Psoas muscle (tissue), 8 donors: ENCODE measurements at places on chromosomes 12 and 14.

- H3K4me3 ChIP-seq = no peak overlapping the region
- no peak for DNase-seq
These were observed 2.3 kb downstream of the KLRG1 start for GRCh38 chr12:8991371-8992345.

DNA sequence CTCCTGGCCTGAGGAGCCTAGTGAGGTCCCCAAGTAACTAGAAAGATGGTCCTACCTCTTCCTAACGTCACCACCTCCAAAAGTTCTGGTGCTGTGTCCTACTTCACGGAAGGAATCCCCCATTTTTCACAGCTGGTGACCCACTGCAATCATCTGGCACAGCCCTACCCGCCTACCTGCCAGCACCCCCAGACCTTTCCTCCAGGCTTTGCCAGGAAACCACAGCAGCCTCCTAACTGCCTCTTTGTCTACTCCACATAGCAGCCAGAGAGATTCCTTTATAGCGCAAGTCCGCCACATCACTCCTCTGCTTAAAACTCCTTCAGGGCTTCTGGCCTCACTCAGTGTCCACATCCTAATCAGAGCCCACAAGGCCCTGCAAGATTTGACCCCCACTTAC is 13.4 kb upstream of the FLVCR2 start:
- H3K4me1 ChIP-seq = peaks cover 26% of the 10 kb centered on the region
- H3K36me3 ChIP-seq = no peaks in the 10 kb centered on the region

GRCh38 chr14:80587096-80587724 is 354.3 kb downstream of the CEP128 start:
- H3K36me3 ChIP-seq = no peaks in the 10 kb centered on the region
- H3K4me3 ChIP-seq = no peak overlapping the region
- H3K27me3 ChIP-seq = no peaks in the 10 kb centered on the region
- no peak overlapping the region for H3K27ac ChIP-seq
- no peaks in the 10 kb centered on the region for H3K4me1 ChIP-seq

DNA sequence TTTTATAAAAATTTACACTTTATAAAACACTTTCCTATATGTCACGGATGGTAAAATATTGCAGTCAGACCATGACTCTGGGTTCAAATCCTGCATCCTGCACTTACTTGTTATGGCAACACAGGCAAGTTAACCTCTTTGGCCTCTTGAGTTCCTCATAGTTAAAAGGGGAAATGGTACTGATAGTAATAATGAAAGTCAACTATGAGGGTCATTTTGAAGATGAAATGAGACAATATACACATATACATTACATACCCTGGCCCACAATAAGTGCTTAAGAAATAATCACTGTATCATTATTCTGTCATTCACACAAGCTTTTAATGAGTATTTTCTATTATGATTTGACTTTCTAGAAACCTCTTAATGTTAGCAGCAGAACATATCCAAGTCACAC is 64.4 kb downstream of the C12orf42 start:
- H3K4me1 ChIP-seq = no peaks in the 10 kb centered on the region
- DNase-seq = no peak
- H3K27ac ChIP-seq = no peak overlapping the region
- H3K27me3 ChIP-seq = no peaks in the 10 kb centered on the region

GRCh38 chr14:49860988-49861698 is 8.6 kb upstream of the NEMF start:
- H3K27ac ChIP-seq = peak overlapping the region; percentile 99
- H3K4me3 ChIP-seq = peak overlapping the region; percentile 90
- no peaks in the 10 kb centered on the region for H3K36me3 ChIP-seq
- no peaks in the 10 kb centered on the region for H3K27me3 ChIP-seq
- DNase-seq = no peak

DNA sequence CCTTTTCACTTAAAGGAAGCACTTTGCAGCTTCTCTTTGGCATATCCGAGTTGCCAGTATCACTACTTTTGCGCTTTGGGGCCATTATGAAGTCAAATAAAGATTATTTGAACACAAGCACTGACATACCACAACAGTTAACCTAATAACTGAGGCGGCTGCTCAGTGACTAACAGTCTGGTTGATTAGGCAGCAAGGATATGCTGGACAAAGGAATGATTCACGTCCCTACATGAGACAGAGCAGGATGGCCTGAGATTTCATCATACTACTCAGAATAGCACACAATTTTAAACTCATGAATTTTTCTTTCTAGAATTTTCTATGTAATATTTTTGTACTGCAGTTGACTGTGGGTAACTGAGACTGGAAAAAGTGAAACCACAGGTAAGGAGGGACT is 56.9 kb upstream of the E2F7 start:
- no peak overlapping the region for H3K27ac ChIP-seq
- no peaks in the 10 kb centered on the region for H3K27me3 ChIP-seq
- no peak for DNase-seq
- no peaks in the 10 kb centered on the region for H3K4me1 ChIP-seq

GRCh38 chr14:94483729-94484275 is 7.8 kb upstream of the SERPINA9 start:
- no peaks in the 10 kb centered on the region for H3K4me1 ChIP-seq
- DNase-seq = no peak
- H3K27me3 ChIP-seq = no peaks in the 10 kb centered on the region
- no peak overlapping the region for H3K27ac ChIP-seq
- no peak overlapping the region for H3K4me3 ChIP-seq
- no peaks in the 10 kb centered on the region for H3K36me3 ChIP-seq

DNA sequence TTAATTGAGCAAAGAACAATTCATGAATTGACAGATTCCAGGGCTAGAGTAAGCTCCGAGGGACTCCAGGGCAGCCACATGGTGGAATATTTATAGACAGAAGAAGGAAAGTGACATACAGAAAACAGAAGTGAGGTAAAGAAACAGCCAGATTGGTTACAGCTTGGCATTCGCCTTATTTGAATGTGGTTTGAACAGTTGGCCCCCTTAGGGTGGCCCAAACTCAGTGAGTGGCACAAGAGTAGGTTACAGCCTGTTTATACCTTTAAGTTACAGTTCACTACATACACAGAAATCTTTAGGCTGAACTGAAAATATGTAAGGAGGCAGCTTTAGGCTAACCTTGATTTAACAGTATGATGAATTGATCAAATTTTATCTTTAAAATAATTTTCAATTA is 174.5 kb upstream of the CNOT2 start:
- H3K4me1 ChIP-seq = no peaks in the 10 kb centered on the region
- no peaks in the 10 kb centered on the region for H3K36me3 ChIP-seq
- no peak overlapping the region for H3K4me3 ChIP-seq

DNA sequence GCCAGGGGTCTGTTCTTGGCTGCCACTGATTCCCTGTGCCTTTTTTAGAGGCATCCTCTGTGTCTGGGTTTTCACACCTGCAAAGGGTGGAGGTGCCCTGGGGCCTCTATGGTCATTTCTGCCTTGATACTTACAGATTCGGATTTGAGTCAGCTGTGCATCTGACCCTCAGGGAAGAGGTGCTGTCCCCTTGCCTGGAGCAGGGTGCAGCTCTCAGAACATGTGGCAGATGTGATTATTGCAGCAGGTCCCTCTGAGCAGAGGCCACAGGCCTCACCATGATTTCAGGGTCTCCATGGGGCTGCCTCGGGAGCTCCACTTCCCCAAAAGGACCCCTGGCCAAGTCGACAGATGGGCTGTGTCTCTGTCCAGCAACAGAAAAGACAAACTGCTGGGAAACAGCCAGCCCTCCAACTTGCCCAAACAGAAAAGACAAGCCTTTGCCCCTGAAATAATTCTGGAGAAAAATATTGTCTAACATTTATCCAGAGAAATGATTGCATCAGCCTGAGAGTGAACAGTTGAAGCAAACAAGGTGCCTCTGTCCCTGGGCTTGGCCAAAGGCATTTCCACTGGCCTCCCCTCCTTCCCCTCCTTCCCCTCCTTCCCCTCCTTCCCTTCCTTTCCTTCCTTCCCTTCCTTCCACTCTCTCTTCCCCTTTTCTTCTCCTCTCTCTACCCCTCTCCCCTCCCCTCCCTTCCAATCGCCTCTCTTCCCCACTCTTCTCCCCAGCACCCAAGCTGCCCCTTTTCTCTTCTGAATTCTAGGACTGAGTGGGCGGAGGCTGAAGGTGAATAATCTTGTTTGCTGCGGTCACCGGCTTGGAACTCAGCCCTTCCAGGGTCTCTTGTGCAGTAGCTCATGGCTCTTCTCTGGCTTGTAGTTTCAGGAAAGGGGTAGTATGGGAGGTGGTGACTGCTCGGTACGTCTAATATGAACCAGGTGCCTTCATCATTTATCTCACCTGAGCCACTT is 676 bp downstream of the SERPINA3 start:
- H3K36me3 ChIP-seq = no peaks in the 10 kb centered on the region
- H3K27ac ChIP-seq = no peak overlapping the region
- DNase-seq = no peak
- H3K4me1 ChIP-seq = no peaks in the 10 kb centered on the region
- H3K27me3 ChIP-seq = peaks cover 2% of the 10 kb centered on the region
- H3K4me3 ChIP-seq = no peak overlapping the region

GRCh38 chr12:116777245-116777644 is 39.1 kb downstream of the RNFT2 start:
- DNase-seq = no peak
- no peaks in the 10 kb centered on the region for H3K27me3 ChIP-seq

DNA sequence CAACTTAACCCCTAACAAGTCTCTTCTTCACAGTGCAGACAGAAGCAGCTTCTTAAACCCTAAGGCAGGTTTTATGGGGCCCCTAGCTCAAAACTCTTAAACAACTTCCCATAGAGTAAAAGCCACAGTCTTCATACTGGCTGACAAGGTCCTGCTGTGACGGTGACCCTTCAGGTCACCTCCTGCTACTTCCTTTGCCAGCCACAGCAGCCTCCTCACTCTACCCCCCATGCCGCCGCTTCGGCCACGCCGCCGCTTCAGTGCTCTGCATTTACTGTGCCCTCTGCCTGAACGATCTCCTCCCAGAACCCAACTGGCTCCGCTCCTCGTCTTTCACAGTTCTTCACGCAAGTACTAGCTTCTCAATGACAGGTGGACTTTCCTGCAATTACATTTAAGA is 45.5 kb downstream of the ACADS start:
- no peak for DNase-seq
- H3K4me3 ChIP-seq = no peak overlapping the region
- no peaks in the 10 kb centered on the region for H3K27me3 ChIP-seq
- peaks cover 57% of the 10 kb centered on the region for H3K36me3 ChIP-seq

- peak overlapping the region; percentile 68 for H3K4me3 ChIP-seq
- peaks cover 68% of the 10 kb centered on the region for H3K27me3 ChIP-seq
- H3K4me1 ChIP-seq = peaks cover 14% of the 10 kb centered on the region
These were observed 606 bp downstream of the NXPH4 start for GRCh38 chr12:57216921-57217879.

- no peaks in the 10 kb centered on the region for H3K36me3 ChIP-seq
- H3K4me3 ChIP-seq = no peak overlapping the region
- H3K4me1 ChIP-seq = peaks cover 5% of the 10 kb centered on the region
- no peak overlapping the region for H3K27ac ChIP-seq
- H3K27me3 ChIP-seq = peaks cover 5% of the 10 kb centered on the region
These were observed 11.5 kb upstream of the KRT80 start for GRCh38 chr12:52203079-52203921.

DNA sequence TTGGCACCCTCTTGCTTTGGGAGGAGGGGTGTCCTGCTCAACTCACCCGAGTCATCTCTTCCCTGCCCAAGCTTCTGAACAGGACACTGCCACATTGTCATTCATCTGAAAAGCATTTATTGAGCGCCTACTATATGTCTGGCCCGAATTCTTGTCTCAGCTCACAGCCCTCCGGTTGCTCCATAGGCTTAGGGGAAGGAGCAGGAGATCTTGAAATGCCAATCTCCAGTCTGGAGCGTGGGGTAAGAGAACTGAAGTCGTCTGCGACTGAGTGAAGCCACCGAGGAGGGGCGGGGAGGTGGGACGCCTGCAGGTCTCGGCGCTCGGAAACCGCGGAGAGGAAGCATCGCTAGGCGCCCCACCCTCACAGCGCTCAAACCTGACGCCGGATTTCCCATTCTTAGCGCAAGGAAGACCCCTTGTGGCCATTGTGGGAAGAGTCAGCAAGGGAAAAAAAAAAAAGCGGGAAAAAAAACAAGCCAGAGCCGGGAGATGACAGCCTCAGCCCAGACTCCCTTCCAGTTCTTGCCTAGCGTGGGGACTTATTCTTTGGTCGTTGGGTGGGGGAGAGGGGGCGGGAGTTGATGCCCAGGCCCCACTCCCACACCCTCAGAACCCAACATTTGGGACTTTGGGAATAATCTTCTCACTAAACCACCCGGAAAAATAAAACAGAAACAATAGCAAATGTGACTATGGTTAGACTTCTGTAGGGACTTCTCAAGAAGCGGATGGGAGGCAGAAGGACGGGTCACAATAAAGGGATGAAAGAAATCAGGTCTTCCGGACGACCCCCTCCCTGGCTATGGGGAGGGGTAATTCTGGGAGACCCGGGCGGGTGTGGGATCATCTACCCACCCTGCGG is 28.2 kb upstream of the SMUG1 start:
- H3K27me3 ChIP-seq = no peaks in the 10 kb centered on the region
- DNase-seq = peak; percentile 80
- H3K36me3 ChIP-seq = no peaks in the 10 kb centered on the region
- H3K4me3 ChIP-seq = peak overlapping the region; percentile 55
- peaks cover 11% of the 10 kb centered on the region for H3K4me1 ChIP-seq

GRCh38 chr12:7647071-7647470 is 18.6 kb downstream of the APOBEC1 start:
- H3K27me3 ChIP-seq = no peaks in the 10 kb centered on the region
- H3K4me1 ChIP-seq = no peaks in the 10 kb centered on the region
- DNase-seq = no peak
- no peak overlapping the region for H3K4me3 ChIP-seq

- H3K36me3 ChIP-seq = no peaks in the 10 kb centered on the region
- peaks cover 19% of the 10 kb centered on the region for H3K4me1 ChIP-seq
- H3K27me3 ChIP-seq = peaks cover 3% of the 10 kb centered on the region
- DNase-seq = peak; percentile 94
- H3K4me3 ChIP-seq = peak within 1 kb of the TSS; percentile 79
- peak within 1 kb of the TSS; percentile 95 for H3K27ac ChIP-seq
These were observed at the start of gene HOXC10 for GRCh38 chr12:53984901-53985691. Gene HOXC10, plus strand, starts transcription at chr12:53985146. Its CDS starts 114 bp downstream, at chr12:53985260.

GRCh38 chr12:106044773-106045172 is 94.0 kb downstream of the NUAK1 start:
- H3K4me3 ChIP-seq = no peak overlapping the region
- H3K27ac ChIP-seq = no peak overlapping the region
- H3K36me3 ChIP-seq = no peaks in the 10 kb centered on the region
- no peak for DNase-seq
- no peaks in the 10 kb centered on the region for H3K4me1 ChIP-seq

DNA sequence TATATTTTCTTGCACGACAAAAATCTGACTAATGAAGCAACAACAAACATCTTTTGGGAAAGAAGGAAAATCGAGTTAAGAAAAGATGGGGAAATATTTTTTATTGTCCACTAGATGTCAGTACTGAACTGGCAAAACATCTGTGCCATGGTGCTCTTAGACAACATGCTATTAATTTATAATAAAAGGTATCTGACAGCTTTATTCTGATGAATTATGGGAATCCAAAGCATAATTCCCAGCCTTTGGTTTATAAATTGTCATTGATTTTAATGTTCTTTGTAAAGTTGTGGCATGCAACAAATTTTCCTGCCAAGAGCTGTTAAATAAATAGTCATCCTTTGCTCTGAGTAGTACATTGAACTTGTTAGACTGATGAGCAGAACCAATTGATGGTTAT is 231.2 kb downstream of the ETNK1 start:
- no peaks in the 10 kb centered on the region for H3K36me3 ChIP-seq
- no peak overlapping the region for H3K27ac ChIP-seq
- no peaks in the 10 kb centered on the region for H3K4me1 ChIP-seq
- H3K4me3 ChIP-seq = no peak overlapping the region
- no peaks in the 10 kb centered on the region for H3K27me3 ChIP-seq
- no peak for DNase-seq

GRCh38 chr12:125983094-125983783 is 918.0 kb downstream of the AACS start:
- peak overlapping the region; percentile 39 for H3K4me3 ChIP-seq
- no peak for DNase-seq
- H3K4me1 ChIP-seq = no peaks in the 10 kb centered on the region
- H3K36me3 ChIP-seq = no peaks in the 10 kb centered on the region
- H3K27ac ChIP-seq = no peak overlapping the region
- peaks cover 6% of the 10 kb centered on the region for H3K27me3 ChIP-seq
